Naive thymus-derived CD8-positive, alpha-beta T cell (primary cell): ENCODE measurements at places on chromosomes 5 and 9.

DNA sequence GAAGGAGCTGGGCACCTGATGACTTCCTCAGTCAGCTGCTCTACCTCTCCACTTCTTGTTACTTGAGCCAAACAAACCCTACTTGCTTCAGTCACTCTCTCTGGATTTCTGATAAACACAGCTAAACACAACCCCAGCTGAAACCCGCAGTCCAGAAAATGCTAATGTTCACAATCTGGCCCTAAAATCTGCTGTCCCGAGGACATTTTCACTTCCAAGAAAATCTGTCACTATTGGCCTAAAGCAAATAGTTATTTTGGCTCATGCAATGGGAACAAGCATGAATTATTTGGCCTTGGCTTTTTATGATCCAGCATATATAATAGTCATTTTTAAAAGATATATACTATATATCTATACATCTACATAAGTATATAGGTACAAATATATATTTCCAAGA is 19.1 kb downstream of the FAM81B start:
- no peak for DNase-seq

DNA sequence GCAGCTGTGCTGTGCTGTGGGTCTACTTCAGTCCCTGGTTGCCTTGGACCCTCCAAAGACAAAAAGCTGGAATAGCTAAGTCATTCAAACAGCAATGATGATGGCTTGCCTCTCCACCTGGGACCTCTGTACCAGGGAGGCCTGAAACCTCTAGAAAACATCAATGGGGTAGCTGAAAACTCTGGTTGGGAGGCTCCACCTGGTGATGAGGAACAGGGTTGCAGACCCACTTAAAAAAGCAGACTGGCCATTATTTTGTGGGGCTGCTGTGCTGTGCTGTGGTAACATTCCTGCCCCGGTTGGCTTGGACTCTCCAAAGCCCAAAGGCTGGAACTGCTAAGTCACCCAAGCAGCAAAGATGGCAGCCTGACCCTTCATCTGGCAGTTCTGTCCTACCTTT is 839.3 kb upstream of the ARRDC3 start:
- DNase-seq: no peak

GRCh38 chr5:124337996-124338395 is 408.4 kb downstream of the ZNF608 start:
- no peak for DNase-seq

GRCh38 chr5:130279386-130279785 is 375.1 kb downstream of the CHSY3 start:
- DNase-seq: no peak

- DNase-seq: no peak
Measured at GRCh38 chr5:34652914-34653313, 3.2 kb upstream of the RAI14 start.

DNA sequence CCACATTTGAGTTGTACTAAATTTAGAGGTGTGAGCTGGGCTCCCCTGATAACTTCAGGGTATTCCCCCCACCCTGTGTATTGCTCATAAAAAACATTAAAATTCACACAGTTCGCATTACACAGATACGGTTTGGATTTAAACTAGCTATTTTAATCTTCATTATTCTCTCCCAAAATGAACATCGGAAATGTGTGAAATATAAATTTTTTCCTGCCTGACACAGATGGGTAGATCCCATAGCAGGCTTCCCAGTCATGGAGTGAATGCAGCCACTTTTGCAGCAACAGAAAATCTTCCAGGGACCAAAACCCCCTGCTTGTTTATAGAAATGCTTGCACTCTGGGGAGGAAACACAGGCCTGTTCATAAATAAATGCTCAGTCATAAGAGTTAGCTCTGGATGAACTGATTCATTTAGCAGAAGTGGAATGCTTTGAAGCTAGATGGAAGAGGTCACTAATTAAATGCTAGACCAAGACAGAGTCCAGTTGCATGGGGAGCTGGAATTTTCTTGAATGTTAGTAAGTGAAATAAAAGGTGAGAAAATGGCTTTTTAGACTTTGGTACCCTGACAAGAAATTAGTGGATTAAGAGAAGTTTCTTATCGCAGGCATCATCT is 115.6 kb downstream of the PDE8B start:
- no peak for DNase-seq

DNA sequence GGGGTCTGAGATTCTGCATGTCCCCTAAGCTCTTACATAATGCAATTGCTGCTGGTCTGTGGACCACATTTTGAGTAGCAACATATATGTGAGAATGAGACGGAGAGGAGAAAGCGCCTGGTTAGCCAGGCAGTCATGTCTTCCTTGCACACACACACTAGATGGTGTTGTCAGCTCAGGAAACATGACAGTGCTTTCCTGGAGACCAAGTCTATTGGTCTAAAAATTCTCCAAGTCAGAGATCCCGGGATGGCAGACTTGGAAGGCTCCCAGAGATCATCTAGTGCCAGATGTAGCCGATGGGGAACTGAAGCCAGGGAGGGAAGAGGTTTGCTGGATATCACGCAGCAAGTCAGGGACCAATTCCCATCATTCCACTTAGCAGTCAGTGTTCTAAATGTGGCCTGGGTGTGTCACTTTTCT is 53.4 kb downstream of the GALNT12 start:
- DNase-seq: no peak

DNA sequence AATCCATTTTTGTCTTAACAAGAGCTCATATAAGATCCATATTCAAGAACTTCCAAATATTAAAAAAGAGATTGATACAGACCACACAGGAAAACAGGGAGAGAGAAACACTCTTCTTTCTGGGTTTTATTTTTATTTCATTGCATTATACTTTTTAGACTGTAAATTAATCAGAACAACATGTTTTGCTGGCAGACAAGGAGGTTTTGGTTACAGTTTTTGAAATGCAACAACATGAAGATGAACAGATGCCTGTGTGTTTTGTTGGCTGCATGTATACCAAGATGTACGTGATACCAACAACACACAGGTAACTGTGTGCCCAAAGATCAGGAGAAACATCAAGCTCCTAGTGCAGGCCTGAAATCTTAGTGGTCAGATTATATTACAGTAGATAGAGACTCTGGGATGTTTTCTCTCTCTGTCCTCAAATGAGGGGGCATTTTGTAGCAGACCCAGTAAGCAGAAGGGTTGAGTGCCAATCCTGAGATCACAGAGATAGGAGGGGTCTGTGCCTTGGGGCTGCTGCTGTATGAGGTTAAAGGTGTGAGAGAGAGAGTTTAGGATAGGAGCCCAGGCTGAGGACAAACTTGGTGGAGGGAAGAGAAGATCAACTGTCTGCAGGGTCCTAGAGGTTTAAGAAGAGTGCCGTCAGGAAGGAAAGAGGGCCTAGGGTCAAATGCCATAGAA is 152.2 kb downstream of the DCP2 start:
- no peak for DNase-seq

DNA sequence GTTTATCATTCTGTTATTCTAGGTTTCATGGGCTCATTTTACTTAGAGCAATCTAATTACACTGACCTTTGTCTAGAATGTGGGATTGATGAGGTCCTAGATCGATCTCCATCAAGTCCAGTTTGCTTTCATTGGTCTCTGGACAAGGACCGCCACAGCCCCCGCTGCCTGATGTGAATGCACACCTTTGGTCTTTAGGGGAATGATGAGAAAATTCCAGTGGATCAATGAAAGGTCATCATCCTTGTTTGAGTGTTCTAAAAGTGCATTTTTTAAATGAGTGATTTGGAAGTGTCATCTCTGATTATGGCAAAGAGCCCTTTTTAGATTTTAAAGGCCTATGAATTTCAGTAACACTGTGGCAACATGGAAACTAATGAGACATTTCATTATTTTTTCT is 2.2 kb upstream of the ANKH start:
- no peak for DNase-seq

DNA sequence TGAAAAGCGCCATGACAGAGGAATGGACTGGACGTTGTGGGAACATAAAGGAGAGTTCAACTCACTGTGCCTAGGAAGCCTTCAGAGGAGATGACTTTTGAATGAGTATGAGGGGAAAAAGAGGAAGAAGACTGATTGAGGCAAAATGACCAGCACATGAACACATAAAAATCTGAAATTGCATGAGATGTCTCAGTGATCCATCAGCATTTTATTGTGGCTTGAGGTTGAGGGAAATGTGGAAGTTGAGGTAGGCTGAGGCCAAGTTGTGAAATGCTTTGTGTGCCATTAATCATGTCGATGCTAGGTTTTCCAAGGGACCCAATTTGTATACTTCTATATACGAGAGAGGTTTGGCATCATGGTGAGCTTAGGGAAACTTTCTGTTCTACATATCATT is 140.9 kb upstream of the TLX3 start:
- DNase-seq: no peak

DNA sequence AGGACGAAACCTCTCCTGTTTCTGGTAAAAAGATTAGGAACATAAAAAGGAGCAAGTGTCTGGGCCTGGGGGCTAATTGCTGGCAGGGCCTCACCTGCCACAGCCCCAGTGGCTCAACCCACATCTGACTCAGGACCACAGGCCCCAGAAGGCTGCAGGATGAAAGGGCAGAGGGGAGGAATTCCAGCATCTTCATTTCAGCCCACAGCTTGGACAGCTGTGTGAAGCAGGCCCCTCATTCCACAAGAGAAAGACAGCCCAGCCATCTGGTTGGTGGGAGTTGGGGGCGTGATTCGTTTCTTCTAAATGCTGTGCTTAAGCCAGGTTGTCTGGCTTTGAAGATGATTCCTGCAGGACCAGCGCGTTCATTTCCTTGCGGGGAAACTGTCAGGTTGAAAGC is 29.1 kb downstream of the NKX2-5 start:
- DNase-seq: no peak

GRCh38 chr9:93642961-93643360 is 66.6 kb downstream of the PHF2 start:
- no peak for DNase-seq

- no peak for DNase-seq
Measured at GRCh38 chr5:138981586-138981985, 106.5 kb upstream of the LRRTM2 start.

DNA sequence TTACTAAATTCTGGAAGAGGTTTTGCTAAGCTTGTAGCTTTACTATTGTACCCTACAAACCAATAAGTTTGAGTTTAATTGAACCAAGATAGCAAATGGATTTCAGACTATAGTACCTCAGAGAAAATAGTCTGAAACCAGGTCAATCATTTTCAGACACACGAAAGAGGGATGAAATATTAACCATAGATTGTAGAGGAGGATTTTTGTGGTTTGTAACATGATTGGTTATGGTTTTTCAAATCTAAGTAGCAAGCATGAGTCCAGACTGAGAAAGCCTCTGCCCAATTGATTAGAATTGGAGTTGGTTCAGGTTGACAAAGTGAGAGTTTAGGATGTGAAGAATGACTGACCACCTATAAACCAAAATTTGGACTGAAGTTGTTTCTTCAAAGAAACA is 562.7 kb upstream of the DMAC1 start:
- DNase-seq: no peak

- DNase-seq: no peak
Measured at GRCh38 chr9:107020040-107020530, 157.1 kb downstream of the ZNF462 start.

DNA sequence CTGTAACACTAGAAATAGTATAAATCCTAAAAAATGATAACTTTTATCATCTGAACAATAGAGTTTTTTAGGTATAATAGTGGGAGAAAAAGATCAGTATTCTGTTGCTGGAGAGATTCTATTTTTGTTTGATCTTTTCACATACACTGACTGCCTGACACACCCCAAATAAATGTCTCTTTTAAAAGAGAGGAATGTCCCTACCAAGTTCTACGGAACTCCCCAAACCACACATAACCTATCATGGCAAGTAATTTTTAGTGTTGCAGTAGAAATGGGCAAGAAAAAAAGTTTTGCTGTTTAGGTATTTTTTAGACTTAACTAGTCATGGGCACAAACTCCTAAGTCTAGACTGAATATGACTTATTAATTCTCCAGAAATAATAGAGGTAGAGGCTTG is 139.1 kb downstream of the ELAVL2 start:
- no peak for DNase-seq

GRCh38 chr5:13505326-13505725 is 439.2 kb downstream of the DNAH5 start:
- DNase-seq: no peak

DNA sequence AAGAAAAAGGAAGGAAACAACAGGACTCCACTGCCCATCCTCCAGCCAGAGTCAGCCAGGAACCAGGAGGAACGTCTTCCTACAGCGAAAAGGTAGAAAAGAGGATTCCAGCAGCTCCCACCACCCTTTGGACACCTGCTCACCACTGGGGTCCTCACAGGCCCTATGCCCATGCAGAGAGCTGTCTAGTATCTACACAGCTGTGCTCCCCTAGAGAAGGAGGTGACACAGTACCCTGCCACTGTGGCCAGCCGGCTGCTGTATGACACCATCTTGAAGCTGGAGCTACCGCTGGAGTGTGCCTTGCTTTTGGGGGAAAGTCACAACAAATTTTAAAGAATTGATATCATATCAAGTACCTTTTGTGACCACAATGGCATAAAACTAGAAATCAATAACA is 92.6 kb downstream of the GTF3C4 start:
- no peak for DNase-seq

- no peak for DNase-seq
Measured at GRCh38 chr5:149256451-149256850, 15.2 kb upstream of the AFAP1L1 start.

- DNase-seq: no peak
Measured at GRCh38 chr9:134219646-134220060, 55.3 kb upstream of the RNU6ATAC start.

GRCh38 chr9:70534471-70534870 is 120.0 kb upstream of the KLF9 start:
- no peak for DNase-seq

DNA sequence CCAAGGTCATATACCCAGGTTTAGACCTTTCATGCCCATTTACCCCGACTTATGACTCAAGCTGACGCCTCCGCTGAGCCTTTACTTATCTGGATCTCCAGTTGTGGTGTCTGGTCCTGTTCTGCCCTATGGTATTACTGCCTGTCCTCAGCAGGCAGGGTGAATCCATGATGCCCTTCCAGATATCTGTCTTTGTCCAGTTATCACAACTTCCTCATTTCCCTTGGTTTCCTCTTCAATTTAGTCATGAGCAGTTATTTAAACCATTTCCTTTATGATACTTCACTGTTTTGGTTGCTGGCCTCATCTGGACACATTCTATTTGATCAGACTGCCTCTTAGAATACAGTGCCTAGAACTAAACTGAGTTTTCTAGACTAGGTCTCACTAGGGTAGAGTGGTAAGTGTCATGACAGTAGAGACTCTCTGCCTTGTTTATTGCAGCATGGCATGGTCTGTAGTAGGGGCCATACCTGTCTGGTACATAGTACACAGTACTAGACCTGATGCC is 93.3 kb downstream of the MELK start:
- DNase-seq: no peak

- no peak for DNase-seq
Measured at GRCh38 chr9:18606281-18606680, 132.3 kb downstream of the ADAMTSL1 start.

- no peak for DNase-seq
Measured at GRCh38 chr5:159884917-159885620, 31.2 kb upstream of the ADRA1B start.
